ENCODE measurements at places on chromosomes 3 and 15.

- peak; percentile 38 for DNase-seq
Observed at GRCh38 chr15:57732526-57733331, 26.2 kb downstream of the POLR2M start.

DNA sequence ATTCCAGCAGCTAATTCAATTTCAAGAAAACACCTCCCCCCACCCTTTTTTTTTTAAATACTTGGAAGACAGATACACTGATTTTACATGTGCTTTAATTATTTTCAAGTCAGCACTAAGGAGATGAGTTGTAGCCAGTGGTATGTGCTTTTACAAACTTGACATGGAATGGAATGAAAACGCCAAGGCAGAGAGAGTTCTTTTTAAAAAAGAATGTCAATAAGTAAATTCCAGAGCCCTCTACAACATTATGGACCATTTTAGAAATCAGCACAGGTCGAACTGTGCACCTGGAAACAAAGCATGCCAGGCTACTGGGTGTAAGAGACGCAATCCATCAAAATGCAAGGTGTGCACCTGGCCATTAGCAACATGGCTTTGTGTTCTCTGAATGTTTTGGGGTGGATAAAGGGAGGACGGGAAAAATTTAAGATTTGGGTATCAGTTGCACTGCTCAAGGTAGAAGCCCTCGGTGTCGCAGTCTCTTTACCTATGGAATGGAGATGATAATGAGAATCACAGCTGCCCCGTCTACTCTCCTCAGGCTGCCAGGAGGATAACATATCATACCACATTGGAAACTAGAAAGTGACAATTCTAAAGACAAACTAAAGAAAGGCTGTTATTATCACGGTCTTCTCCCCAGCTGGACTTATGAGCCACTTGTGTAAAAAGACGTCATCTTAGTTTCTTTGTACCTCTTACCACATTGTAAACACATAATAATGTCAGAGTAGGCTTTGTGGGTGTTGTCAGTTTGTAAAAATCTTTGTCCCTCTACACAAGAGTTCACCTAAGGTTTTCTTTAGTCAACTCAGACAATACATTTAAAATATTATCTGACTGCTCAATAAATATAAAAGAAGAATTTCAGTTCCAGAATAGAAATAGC, 107.4 kb upstream of the PRICKLE2 start:
- no peak for DNase-seq

DNA sequence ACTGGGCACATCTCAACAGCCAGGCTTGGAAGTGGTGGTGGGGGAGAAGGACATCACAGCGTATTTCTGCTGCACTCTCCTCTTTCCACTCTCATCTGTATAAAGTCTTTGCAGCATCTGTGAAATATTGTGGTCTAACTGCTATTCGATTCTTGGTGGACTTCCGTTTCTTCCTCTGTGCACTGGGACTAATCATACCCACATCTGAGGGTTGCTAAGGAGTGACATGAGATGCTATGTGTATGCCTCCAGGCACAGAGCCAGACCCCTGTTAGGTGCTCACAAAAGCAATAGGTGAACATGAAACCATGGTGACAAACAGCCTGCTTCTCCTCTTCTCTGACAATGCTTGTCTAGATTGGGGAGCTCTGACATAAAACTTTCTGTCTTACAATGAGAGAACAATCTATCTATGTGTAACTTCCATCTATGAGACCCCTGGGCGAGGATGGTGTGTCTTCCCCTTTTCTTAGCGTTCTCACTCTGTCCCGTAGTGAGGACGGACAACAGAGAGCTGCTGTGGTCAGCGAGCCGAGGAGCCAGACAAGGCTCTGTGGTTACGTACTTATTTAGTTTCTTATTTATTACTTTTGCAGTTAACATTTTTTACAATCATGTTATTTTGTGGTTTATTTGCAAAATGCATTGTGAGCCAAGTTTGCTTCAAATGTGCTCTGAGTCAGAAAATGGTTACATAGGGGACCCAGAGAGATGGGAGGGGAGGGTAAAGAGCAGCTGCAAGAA, 196.7 kb upstream of the TPRG1 start:
- peak; percentile 10 for DNase-seq

DNA sequence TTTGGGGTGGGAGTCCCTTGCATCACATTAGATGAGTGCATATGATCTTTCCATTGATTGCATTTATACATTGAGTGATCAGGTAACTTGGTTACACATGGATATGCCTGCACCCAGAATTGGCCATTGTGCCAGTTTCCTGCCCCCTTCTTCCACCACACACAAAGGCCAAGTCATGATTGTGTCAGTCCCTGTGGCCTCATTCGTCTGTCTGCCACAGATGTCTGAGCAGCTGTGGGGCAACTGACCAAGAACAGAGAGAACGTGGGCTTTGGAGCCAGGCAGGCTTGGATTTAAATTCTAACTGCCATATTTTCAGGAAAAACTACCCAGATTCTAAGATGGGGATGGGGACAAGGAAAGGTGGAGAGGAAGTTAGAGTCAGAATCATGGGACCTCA, 27.0 kb downstream of the CCNL1 start:
- no peak for DNase-seq

GRCh38 chr3:20669184-20669583, 483.2 kb upstream of the SGO1 start:
- DNase-seq: no peak

DNA sequence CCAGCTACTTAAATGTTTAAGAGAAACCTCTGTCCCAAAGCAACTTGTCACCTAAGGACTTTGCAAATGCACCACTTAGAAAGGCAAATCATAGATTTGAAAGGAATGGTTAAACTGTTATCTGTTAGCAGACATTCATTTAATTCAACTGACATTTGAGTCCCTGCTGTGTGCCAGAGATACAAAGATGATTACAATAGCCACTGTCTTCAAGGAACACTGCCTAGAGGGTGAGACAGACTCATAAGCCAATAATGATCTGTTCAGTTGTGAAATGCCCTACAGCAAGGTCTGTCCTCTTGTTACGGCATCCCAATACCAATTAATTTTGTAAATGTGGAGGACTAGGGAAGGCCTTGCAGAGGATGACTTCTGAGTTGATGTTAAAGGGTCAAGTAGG, 113.1 kb downstream of the ATG7 start:
- no peak for DNase-seq

DNA sequence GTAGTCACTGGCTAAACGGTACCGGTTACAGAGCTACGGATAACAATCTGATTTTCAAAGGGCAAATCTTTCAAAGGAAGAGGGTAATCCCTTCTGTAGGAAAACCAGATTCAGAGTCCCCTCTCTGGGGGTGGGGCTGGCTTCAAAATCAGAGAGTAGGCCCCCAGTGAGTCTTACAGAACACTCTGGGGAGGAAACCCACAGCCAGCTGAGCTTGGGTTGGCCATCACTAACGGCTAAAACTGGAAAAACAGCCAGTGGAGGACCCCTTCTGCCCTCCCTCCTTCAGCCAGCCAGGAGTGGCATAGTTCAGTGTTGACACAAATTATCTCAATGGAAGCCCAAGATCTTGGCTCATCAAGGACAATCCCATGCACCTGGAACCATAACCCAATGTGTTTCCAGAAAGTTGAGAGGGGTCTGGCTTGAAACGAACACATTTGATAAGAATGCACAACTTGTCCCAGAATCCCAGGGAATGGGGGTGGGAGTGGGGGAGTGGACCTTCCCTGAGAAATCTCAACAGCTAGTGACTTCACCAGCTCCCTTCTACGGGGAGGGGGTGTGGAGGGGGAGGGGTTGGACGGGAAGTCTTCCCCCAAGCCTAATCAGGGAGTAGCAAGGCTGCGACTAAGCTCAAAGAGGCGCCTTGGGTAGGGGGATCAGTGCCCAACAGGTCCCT, 1.0 kb downstream of the RASL12 start:
- DNase-seq: no peak

GRCh38 chr15:66704019-66704802, 2.2 kb downstream of the SMAD6 start:
- peak; percentile 34 for DNase-seq

DNA sequence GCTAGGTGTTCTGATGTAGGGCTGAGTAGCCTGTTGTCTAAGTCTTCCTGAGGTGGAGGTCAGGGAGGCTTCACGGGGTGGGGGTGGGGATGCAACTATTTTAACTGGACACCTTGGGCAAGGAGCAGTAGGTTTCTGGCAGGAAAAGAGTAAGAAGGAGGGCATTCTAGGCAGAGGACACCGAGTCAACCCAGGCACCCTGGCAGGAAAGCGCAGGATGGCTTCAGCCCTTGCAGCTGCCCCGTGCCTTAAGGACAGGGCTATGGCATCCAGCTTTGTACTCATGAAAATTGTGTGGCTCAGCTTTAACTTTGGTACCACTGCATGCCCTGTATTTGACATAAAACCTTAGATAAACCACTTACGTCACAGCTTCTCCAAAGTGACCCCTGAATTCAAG, 6.4 kb upstream of the FILIP1L start:
- no peak for DNase-seq

Measured in hepatic stellate cell (primary cell).